Activated CD4-positive, alpha-beta T cell treated with anti-CD3 and anti-CD28 coated beads, Interleukin-2, amount 50 U/mL, for 4 hours (primary cell): ENCODE measurements at places on chromosomes 4 and X.

- DNase-seq, result no peak
Measured at GRCh38 chr4:63817196-63817865, 591.9 kb downstream of the TECRL start.

- no peak for DNase-seq
Measured at GRCh38 chr4:89078300-89078699, 21.3 kb upstream of the FAM13A start.

DNA sequence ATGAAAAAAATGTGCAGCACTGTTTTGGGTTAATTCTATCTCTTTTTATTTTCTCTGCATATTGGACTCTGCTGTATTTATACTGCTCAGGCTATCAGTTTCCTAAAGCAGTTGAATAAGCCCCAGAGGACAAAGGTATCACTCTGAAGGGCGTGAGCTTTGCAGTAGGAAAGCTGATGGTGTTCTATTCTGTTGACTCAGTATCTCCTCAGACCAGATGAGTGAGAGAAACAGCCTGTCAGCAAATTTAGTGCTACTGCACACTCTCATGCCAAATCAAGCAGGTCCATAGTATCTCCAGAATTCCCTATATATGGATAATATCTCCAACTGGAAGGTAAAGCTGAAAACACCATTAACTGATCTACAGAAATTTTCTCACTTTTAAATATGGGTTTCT, 132.3 kb upstream of the UGT8 start:
- DNase-seq, result no peak

DNA sequence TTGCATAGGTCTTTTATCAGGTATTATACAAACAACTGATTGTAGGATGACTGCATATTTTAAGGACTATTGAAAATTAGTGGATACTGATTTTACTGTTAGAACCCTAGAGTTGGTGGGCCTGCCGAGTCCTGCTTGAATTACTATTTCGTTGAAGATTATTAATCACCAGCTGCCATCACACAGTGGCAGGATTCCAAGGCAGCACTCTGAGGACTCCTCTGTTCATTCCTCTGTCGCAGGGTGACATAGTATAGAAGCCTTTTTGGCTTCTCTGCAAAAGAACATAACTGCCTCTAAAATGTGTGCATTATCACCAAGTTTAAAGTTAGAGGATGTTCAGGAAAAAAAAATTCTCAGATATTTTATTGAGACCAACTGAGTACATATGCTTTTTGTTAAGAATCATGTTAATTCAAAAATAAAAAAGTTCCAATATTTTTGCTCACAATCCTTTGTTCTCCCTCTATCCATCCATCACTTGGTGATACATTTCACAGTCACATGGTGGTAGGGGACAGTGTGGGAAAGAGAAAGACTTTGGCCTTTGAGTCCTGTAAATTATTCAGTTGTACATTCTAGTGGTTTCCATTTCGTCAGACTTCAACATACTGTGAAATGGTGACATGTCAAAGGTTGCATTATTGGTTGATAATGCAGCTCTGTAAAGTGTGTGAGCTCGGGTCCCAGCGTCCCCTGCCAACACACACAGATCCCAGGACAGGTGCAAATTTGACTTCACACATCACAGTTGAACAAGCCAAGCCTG, 332.5 kb downstream of the GRID2 start:
- no peak for DNase-seq

DNA sequence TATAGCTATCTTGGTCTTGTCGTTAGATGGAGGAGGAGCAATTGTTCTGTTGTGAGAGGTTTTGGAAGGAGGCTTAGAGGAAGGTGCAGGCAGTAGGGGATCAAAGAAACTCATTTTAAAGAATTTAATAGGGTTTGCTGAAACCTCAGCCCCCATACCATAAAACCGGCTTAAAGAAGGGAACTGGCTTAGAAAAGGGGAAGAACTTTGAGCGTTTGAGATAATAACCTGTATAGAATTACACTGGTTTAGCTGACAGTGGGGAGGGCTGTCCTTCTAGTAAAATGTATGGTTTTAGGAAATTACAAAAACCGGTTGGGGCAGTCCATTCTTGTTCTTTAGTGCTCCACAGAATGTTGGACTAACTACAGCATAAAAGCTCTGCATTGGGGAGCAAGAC, 128.1 kb downstream of the KDM6A start:
- no peak for DNase-seq

DNA sequence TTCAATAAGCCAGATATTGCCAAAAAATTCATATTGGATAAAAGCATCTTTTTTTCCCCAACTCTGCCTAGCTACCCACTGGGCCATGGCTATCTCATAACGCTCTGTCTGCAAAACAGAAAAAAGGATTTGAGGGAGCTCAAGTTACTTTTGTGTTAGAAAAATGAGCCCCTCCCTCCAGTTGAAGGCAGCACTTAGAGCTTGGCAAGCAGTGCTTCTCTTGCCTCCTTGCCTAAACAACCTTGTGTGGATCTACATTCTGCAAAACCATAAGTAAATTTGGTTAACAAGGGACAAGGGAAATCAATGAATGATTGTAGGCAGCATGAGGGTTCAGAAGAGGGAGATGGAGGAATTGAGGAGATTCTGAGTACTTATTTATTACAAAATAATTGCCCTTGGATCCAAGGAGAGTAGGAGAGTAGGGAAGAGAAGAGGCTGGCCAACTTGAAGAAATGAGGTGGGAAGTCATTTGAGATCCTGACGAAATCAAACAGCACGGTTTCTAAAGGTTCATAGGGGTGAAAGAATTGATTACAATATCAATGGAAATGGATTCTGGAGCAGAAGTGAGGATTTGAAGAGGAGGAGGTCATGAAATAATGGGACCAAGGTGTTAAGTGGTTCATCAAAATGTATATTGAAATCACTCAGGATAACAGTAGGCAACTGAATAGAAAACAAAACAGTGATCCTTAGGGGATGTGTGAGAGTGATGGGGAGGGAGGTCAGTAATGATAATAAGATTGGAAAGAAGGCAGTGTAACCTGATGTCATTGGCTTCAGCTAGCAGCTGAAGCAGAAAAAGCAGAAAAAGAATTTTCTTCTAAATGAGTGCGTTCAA, 434.8 kb upstream of the IGFBP7 start:
- DNase-seq, result no peak

- no peak for DNase-seq
Measured at GRCh38 chr4:103451341-103451740, 253.2 kb upstream of the CENPE start.

GRCh38 chrX:102155806-102156179, at the start of gene BEX5:
BEX5 (minus strand) TSS chrX:102155977; CDS start chrX:102154265, 1,712 bp downstream.
- DNase-seq, result peak; percentile 48

DNA sequence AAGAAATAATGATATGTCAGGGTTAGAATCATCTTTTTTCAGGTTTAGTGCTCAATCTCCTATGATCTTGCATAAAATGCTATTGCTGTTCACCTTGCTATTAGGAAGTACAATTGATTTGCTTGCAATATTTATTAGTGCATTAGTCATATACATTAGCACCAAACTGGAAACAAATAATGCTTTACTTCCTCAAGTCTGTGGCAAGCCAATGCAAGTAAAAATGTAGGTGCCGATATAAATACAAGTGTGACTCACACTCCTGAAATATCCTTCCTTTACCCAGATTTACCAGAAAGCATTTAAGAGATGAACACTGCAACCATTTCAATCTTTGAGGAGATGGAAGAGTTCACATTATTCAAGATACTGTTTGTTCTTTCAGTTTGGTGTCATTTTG, 1487.7 kb upstream of the ADGRL3 start:
- DNase-seq, result no peak
